ENCODE measurements at places on chromosomes 3 and 15. TPM values are rescaled to one million over a fixed set of nuclear protein-coding genes. Genes with fewer than 3 reads are reported as not detected.

DNA sequence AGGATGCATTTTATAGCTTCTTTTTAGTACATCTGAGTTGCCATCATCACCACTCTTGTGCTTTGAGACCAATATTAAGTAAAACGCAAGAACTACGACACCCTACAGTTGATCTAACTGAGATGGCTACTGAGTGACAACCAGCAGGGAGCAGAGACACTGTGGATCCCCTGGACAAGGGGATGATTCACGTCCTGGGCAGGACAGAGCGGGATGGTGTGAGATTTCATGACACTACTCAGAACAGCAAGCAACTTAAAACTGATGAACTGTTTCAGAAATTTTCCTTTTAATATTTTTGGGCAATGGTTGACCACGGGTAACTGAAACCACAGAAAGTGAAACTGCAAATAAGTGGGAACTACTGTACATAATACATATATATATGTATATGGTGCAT is 299.2 kb downstream of the ADAMTS17 start:
- DNase-seq, result no peak

GRCh38 chr3:33879540-33879939 is 81.1 kb downstream of the PDCD6IP start:
- DNase-seq, result no peak

GRCh38 chr3:130737622-130738021 is 9.0 kb downstream of the PIK3R4 start:
- DNase-seq, result no peak

- DNase-seq, result no peak
These were observed 268.8 kb upstream of the STT3B start for GRCh38 chr3:31263897-31264296.

GRCh38 chr3:16570113-16570512 is 35.1 kb downstream of the DAZL start:
- no peak for DNase-seq

DNA sequence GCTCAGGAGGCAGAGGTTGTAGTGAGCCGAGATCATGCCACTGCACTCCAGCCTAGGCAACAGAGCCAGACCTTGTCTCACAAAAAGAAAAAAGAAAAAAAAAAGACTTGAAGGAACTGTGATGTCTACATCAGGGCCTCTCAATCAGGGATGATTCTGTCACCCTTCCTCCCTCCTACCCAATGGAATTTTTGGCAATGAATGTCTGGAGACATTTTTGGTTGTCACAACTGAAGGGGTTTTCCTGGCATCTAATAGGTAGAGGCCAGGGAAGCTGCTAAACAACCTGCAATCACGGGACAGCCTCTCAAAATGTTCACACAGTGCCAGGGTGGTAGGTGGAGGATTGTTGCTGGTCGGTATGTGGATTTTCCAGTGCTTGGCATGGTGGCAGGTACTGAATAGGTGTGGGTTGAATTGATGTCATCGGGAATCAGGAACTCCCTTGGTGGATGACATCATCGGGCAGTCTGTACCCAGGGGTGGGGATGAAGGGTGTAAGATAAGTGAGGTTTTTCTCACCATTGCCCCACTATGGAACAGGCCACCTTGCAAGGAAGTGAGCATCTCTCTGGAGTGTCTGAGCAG is 71.3 kb downstream of the MESD start:
- DNase-seq, result no peak

The EAF2 gene
- polyA plus RNA-seq, result 3.7 TPM

DNA sequence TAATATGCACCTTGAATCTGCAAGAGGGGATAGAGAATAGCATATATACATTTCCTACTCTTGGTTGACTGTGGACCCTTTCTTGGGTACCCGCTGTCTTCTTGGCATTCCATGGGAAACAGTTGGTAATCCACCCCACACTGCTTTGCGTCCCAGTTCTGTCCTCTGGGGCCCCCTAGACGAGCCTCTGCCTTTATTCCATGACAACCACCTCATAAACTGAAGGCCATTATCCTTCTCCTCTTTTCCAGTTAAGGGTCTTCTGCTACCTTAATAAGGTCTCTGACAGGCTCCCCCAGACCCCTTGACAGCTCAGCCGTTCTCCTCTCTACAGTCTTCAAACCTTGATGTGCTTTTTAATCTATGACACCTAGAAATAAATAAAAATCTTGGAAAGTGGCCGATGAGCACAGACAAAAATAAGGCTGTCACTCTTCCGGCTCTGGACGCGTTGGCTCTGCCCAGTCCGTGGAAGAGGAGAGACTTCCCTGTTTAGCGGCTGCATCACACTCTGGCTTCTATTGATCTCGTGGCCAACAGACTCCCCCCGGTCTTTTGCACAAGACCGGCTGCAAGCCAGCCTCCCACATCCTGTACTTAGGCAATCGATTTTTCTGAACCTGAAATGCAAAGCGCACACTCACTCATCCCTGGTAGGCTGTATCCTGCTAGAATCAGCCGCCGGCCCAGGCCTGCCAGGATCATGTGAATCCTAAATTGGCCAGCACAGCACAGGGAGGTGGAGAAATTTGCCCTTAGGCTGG is 251.0 kb upstream of the TLE3 start:
- no peak for DNase-seq

The DALRD3 gene
- polyA plus RNA-seq, result 62.3 TPM

DNA sequence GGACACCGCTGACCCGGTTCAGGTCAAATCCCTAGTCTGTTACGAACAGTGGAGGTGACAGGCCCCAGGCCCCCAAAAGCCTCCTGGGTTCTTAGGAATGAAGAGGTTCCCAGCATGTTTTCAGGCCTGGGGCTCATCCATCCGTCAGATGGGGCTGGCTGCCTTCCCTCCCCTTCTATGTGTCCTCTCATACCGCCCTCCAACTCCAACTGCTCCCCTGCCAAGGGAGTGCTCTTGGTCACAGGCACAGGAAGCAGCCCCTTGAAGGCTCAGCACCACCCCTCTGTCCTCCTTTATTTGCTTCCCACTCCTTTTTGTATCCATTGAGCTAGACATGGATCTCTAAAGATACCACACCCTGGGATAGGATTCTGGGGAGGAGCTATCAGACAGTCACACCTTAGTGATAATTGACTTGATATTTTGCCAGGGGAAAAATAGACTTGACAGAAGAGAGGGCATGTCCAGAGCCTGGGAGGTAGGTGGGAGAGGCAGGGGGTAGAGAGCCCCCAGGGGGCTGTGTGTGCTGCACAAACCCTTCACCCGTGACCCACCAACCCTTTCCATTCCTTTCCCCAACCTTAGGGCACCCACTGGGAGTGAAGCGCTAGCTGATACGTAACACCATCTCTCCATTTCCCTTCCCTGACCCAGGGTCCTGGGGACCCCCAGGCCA is 10.7 kb upstream of the CSPG4 start:
- DNase-seq, result peak; percentile 42

- no peak for DNase-seq
These were observed 115.4 kb downstream of the UBE3A start for GRCh38 chr15:25323420-25323819.

The C3orf22 gene
- not detected for polyA plus RNA-seq

GRCh38 chr3:141945726-141946485 is 69.5 kb downstream of the ATP1B3 start:
- DNase-seq, result no peak

The RLBP1 gene
- not detected for polyA plus RNA-seq

DNA sequence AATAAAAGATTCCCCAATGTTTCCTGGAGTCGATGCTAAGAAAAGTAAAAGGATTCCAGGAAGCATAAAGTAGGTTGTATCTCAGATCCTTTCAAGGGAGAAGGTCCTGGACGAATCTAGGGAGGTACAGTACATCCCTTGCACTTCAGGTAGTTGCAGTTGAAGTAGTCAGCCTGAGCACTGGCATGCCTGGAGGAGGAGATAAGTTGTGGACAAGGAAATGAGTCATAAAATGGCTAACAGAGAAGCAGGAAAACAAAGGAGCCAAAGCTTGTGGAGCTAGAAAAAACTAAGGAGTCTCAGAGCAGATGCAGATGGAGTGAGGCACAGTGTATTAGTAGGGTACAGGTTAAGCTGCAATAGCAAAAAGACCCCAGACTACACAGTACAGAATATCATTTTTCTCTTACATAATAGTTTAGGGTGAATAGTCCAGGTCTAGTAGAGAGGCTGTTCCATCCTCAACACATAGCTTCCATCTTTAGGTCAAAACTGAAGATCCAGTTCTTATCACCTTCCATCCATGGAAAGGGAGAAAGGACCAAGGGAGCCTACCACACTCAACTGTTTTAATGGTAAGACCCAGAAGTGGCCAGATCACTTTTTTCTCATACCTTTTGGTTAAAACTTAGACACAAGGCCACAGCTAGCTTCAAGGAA is 41.3 kb downstream of the COL6A5 start:
- DNase-seq, result no peak

Measured in left lung (tissue), 14 donors.